ENCODE measurements at places on chromosomes 2 and 18.

GRCh38 chr2:30349691-30350090 lies 97.4 kb upstream of the LCLAT1 start:
- no peak for DNase-seq

DNA sequence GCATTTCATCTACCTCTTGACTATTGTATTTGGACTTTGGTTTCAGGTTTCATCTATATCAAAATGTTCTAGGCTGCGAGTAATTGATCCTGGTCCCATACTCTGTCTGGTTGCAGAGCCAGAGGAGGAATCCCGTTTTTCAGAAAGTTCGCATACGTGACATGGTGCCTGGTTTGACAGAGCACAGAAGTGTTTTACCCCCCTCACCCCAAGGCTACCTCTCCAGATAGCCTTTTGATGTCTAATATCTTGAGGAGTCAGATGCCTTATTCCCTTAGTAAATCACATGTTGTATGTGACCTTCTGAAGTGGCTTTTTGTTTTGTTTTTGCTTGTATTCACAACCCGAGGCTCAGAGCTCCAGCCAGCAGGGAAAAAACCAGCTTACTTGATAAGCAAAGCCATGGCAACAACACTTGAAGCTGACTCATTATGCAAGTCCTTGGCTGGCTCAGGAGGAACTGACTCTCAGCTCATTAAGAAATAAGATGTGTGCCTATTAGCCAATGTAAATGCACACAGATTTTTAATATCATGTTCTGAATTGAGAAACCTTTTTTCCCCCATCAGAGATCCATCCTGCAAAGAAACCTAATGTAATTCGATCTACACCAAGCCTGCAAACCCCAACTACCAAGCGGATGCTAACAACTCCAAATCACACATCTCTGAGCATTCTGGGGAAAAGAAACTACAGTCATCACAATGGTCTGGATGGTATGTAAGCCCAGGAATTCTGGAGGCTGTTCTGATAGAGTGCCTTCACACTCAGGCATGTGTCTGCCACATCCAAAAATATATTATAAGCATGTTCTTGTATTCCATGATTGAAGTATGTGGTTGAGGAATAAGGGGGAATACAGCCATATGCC lies 41.4 kb downstream of the OXER1 start:
- DNase-seq: no peak

DNA sequence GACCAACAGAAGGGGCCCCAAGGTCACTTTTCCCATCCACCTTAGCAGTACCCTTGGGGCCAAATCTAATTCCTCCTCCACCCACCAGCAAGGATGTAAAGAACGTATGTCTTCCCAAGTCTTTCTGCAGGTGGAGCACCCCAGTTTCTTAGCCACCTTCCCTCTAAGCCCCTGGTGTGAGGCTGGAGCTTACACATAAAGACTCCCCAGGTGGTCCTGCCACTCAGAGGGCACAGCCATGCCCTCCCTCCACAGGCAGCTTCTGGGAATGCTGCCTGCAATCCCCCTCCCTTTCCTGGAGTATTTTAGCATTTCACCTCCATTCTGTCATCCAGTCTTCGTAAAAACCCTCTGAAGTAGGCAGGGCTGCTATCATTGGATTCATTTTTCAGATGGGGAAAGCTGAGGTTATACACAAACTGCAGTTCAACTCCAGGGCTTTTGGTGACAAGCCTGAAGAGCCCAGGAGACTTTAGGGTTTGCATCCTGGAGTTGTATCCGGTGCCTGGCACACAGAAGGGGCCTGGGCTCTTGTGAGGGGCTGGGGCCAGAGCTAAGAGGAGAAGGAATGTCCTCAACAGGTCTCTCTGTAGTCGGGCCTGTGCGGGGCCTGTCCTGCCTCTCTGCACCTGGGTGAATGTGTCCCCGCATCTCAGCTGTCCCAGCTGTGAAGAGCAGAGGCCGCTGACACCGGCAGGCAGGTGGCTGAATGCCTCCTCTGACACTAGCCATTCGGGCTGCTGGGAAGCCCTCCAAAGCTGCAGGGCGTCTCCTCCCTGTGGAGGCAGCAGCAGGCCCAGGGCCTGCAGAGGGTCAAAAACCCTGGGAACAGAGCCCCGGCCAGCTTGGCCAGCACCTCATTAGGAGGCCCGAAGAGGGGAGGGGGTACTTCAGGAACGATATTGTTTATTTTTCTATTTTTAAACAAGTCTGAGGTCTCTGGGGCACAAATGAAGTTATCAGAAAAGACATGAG lies 27.6 kb downstream of the CIB4 start:
- no peak for DNase-seq

DNA sequence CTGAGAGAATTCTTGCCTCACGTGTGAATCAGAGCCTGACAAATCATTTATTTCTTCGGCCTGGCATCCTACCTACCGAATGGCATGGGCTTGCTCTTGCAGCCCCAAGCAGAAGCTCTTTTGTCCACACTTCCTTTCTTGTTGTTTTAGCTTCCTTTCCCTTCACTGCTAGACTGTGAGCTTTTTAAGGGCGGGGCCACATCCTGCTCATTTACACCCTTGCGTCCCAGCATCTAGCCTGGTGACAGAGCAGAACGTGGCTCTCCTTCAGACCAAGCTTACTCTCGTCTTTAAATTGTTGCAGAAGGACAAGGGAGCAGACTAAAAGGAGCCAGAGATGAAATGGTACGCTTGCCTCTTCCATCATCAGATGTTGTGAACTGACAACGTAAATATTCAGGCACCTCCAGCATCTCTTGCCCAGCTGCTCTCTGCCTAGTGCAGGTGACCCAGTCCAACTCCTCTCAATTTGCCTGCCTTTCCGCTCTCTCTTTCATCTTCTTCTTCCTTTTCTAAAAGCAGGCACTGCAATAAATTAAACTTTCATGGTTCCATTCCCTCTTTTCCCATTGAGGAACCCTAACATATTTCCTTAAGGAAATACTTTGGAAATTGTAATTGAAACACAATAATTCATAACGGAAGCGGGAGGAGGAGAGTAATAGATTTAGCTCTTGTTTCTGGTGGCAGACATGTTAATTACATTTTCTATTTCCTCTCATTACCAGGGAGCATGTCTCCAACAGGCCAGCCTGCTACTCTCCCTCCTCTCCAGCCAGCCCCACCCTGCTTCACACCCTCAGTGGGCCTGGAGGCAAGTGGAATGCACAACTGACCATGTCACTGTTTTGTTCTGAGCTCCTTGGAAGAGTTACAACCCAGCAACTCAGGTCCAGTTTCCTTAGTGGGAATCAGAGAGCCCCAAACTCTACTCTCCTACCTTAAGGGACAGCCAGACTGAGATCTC lies 228.1 kb upstream of the TRIB2 start:
- no peak for DNase-seq

- DNase-seq: no peak
Observed at GRCh38 chr2:239717319-239717675, 307.8 kb downstream of the NDUFA10 start.

- no peak for DNase-seq
Observed at GRCh38 chr2:7071154-7071553, 153.9 kb downstream of the RNF144A start.

GRCh38 chr2:204695506-204695905 lies 150.2 kb downstream of the PARD3B start:
- DNase-seq: no peak

Measured in activated CD4-positive, CD25-positive, alpha-beta regulatory T cell treated with anti-CD3 and anti-CD28 coated beads, Interleukin-2, amount 50 U/mL, for 72 hours (primary cell).